ENCODE measurements at places on chromosomes 16 and 17.

DNA sequence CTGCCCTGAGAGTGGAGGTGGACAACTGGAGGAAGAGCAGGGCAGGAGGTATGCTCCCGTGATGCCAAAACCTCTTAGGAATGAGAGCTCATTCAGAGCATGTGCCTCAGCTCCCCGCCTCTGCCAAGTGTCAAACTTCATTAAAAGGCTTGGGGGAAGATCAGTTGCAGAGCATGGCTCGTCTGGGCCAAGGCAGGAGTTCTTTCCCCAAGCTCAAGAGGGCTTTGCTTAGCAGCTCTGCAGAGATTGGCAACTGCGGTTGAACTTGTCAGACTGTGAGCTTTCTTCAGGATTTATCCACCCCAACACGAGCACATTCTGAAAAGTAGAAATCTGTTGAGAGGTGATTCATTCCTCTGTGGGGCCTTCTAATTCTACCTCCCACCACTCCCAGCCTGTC lies 248.1 kb downstream of the HS3ST3A1 start:
- DNase-seq: no peak

- DNase-seq: peak; percentile 53
These were observed 7.5 kb upstream of the SNTB2 start for GRCh38 chr16:69179328-69180010.

GRCh38 chr16:81481207-81481821 lies 36.7 kb downstream of the CMIP start:
- no peak for DNase-seq

DNA sequence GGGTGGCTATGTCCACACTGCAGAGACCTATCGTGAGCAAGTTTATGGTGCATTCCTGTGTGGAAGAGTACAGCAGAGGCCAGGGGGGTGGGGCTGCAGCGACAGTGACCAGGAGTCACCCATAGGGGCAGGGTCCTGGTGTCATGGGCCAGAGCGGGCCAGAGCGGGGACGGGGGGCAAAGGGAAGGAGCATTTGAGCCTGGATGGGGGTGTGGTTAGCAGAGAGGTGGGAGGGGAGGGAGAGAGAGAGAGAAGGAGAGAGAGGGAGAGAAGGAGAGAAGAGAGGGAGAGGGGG lies 17.8 kb downstream of the JPH3 start:
- no peak for DNase-seq

- DNase-seq: no peak
These were observed 11.1 kb upstream of the CD300LD start for GRCh38 chr17:74603037-74603635.

DNA sequence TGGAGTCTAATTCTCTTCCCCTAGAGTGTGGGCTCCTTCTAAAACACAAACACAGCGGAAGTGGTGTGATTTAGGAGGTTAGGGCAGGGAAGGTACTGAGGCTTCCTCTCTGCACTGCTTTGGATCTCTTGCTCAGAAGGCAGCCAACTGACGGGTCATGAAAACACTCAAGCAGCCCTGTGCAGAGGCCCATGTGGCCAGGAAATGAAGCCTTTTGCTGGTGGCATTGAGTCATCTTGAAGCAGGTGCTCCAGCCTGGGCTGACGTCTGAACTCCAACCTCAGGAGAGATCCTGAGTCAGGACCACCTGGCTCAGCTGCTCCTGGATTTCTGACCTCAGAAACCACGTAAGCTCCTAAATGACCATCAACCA lies 72.9 kb downstream of the MRM1 start:
- DNase-seq: no peak

GRCh38 chr17:33328129-33328528 lies 35.0 kb upstream of the ASIC2 start:
- DNase-seq: no peak

GRCh38 chr17:55294042-55294751 lies 29.4 kb downstream of the HLF start:
- DNase-seq: no peak

DNA sequence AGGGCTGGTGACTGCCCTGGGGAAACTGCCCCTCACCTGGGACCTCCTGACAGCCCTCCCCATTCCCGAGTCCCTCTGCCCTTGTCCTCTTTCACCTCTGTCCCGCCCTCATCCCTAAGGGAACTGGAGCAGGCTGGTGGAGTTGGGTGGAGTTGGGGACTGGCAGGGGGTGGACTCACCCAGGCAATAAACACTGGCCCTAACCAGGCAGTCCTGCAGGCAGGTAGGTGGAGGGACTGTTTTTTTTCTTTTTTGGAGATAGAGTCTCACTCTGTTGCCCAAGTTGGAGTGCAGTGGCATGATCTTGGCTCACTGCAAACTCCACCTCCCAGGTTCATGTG lies 11.7 kb downstream of the GCGR start:
- DNase-seq: no peak

DNA sequence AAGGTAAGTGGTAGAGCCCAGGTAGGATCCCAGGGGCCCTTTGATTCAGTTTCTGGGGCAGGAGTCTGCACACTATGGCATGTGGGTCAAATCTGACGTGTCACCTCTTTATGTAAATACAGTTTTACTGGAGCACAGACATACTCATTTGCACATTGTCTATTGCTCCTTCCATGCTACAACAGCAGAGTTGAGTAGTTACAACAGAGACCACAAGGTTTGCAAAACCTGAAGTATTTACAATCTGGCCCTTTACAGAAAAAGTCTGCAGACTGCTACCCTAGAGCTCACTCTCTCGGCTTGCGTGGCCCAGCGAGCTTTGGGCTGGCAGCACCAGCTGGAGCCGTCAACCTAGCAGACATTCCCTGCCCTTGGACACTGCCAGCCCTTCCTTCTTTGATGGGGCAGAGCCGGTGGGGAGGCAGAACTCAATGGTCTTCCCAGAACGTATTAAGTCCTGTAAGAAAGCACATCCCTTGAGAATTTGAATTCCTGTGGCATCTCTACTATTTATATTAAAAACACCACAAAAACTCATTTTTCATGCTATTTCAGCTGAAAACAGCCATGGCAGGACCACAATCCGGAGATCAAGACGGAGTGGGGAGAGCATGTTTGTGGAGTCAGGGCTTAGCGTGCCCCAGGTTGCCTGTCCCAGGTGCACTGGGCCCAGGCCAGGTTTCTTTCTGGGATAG lies 133.1 kb upstream of the NUDT7 start:
- no peak for DNase-seq

DNA sequence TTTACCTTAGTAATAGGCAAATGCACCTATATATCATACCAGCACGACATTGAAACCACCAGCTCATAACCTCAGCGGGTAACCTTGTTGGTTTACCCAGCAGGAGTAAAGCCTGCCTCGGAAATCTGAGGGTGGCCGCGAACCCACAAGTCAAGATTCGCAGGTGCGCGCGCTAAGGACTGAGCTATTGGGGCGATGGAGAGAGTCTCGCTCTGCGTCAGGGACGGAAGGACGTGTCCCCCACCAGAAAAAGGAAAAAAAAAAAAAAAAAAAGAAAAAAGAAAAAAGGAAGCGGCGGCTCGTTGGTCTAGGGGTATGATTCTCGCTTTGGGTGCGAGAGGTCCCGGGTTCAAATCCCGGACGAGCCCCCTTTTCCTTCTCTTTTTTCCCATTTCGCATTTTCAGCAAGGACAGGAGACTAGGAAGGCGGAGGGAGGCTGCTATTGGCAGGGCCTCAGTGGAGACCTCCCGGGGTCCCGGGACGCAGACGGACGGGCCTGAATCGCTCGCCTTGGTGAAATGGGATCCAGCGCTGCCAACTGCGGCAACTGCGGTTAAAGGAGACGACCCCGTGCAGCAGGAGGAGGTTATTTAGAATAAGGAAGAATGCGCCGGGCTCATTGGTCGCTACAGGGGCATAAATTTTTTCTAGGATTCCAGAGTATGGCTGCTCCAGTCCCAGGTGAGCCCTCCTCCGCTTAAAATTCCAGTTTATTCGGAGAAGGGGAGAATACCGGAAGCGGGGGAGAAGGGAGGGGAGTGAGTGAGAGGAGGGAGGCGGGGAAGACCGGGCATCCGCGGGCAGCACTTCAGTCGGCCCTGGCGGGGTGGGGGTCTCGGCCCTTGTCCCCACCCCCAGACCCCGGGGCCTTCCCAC lies at the start of gene OR1F1:
TSS of gene OR1F1 (plus strand) at position 407 of the 877 bp plus-strand sequence.
- peak; percentile 90 for DNase-seq

- peak; percentile 69 for DNase-seq
These were observed at the start of gene MLLT6 for GRCh38 chr17:38704606-38705522. TSS of gene MLLT6 (plus strand) at chr17:38705273. CDS start at chr17:38705633, 360 bp downstream.

DNA sequence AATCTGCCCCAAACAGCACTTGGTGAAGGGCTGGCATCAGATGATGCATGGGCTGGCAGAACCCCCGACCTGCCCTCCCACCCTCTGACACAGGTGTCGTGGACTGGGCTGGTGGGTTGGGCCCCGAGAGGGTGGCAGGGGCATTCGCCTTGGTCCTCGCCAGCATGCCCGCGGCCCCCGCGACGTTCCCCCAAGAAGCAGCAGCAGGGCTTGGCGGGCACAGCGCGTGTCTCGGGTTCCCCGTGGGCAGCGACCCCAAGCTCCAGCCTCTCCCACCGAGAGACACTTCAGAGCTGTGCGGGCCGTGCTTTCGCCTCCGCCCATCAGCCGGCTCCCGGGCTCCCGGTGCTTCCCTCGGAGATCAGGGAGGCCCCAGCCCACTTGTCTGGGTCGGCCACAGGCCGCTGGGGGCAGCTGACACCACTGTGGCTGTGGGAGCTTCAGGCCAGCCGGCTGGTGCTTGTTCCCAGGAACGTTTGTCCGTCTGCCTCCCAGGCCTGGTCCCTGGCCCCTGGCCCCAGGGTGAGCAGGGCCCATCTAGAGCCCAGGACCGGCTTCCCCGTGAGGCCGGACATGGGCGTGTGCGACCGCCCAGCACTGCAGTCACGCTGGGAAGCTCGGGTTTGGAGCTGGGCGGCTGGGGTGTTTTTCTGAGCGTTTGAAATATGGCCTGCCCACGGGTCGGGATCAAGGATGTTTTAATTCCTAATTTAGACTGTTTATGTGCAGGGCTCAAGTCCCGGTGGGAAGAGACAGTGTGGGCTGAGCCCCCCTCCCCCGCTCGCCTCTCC lies 16.6 kb downstream of the CACNA1H start:
- DNase-seq: no peak

DNA sequence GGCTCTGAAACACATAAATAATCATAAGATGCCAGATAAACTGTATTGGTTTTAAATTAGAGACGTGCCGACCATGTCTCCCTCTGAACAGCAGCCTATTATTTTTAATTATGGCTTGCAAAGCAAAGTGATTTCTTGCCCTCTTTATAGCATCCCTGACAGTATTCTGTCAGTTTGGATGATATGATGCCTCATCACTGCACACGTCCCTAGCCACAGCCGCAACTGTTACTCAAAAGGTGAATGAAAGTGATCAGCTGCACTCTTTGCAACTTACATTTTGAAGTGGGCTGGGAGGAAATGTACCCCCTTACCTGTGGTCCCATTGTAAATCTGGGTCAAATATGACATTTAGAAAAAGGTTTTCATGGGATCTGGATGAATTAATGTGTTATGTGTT lies 389.9 kb downstream of the MAF start:
- no peak for DNase-seq

DNA sequence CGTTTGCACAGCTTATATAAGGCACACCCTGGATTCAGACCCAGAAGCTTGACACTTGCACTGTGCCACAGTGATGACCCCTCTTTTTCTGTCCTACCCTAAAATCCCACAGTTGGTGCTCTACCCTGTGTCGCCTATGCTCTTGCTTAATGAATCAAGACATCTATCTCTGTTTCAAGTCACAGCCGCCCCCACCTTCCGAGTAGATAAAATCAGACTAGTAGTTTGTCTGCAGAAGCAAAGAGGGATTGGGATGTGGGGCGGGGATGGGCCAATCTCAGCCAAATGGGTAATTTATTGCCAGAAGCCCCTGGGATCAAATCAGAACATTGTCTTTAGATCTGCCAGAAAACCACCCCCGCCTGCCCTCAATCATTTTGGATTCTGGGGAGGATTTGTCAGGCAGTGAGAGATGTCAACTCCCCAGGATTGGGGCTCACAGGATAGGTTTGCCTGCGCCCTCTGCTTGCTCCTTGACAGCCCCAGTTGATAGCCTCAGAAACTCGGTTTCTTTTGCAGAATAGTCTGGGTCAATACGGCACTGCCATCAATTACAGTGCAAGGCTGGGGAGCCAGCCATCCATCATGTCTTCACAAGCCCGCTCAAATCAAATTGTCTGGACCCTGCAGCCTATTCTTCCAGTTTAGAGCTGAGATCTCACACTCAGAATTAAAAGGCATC lies 520.8 kb downstream of the GRIN2A start:
- no peak for DNase-seq

DNA sequence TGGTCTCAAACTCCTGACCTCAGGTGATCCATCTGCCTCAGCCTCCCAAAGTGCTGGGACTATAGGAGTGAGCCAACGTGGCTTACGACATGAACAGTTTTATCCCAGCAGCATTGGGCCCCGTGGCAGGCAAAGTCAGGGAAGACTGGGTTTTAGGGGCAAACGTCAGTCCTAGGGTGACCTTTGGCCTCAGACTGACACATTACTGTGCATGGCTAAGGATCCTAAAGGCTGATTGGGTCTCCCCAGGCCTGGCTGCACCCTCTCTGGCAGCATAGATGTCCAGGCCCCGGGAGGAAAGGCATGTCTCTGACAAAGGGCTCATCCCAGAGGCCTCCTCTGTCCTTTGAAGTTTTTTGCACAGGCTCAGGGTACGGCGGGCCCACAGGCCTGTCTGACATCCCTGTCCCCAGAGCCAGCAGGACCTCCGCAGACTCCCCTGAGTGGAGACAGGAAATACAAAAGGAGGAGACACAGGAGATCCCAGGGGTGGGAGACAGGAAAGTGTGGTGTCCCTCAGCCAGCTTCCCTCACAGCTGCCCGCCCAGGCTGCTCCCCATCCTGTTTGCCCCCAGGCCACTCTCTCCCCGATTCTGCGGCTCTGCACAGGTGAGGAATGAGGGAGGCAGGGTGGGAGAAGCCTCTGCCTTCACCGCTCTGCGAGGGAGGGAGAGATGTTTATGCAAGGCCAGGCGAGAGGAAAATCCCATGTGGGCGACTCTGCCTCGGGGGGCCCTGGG lies 54.5 kb upstream of the MTSS2 start:
- DNase-seq: no peak

GRCh38 chr17:55770196-55770870 lies 19.5 kb downstream of the PCTP start:
- DNase-seq: peak; percentile 56

DNA sequence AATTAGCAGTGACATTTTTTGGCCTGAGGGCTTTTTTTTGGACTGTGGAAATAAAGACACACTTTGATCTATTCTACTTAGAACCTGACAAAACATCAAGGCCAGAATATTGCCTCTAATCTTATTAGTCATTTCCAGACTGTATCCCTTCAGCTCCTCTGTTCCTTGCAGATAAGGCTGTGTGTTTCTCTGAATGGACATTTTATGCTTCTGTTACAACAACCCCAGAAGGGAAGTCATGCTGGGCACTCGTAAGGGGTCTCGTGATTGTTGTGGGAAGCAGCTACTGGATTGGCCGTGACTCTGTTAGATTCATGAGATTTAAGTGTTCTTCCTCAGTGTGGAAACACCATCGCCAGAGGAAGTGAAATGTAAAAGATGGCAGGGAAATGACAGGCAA lies 31.6 kb upstream of the HS3ST2 start:
- DNase-seq: no peak

- DNase-seq: peak; percentile 78
These were observed at the start of gene NRN1L for GRCh38 chr16:67884684-67885083. TSS of gene NRN1L (plus strand) at chr16:67884885. CDS start at chr16:67884904, 19 bp downstream.

GRCh38 chr16:25143928-25144327 lies 32.4 kb downstream of the LCMT1 start:
- DNase-seq: no peak

Data from mammary epithelial cell (primary cell).